ENCODE measurements at places on chromosomes 12 and 14. TPM values are rescaled to one million over a fixed set of nuclear protein-coding genes. Genes with fewer than 3 reads are reported as not detected.
A peak's percentile ranks its signal among the peaks of the same experiment; 100 is the strongest.

DNA sequence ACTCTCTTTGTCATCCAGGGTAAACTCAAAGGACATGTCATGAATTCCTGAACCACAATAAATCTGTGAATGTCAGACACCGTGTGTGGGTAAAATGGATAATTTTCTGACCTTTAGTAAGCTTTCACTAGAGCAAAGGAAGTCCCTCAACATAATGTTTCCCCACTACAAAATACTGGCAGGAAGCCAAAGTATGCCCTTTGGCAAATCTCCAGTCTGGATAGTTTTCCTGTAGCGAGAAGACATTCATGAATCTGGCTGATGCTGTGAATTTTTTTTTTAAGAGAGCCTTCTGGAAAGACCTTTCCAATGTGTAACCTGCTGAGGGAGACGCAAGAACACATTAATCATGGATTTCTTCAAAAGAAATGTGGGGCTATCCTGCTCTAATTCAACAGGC, 389.6 kb upstream of the DDHD1 start:
- DNase-seq = no peak

- no peak for DNase-seq
These were observed 68.4 kb downstream of the PPM1H start for GRCh38 chr12:62866451-62867082.

DNA sequence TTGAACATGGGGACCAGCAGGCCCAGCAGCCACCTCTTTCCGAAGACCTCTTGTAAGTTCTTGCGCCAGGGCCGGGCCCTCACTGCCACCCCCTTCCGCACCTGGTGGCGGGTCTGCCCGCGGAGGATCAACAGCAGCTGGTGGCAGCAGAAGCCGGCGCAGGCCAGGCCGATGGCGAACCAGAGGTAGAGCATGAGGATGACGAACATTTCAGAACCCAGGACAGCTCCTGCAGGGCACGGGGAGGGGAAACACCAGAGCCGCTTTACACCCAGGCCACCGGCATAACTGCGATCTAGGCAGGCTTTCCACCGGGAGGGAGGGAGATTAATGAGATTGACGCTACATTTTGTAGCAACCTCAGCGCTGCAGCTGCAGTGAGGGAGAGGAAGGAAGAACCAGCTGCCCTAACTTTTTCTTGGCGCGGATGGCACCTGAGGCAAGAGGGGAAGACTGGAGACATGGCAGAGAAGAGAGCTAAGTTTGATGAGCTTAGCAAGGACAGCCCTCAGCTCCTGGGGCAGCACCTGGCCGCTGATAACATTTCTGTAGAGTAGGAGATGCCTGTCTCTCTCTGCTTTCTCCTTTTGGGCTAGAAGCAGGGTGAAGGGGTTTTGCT, 7.8 kb downstream of the ZDHHC22 start:
- DNase-seq = no peak

GRCh38 chr12:119378903-119379302, 44.4 kb downstream of the CCDC60 start:
- DNase-seq = no peak

GRCh38 chr14:73895939-73896338, 9.3 kb downstream of the ZNF410 start:
- DNase-seq = no peak

DNA sequence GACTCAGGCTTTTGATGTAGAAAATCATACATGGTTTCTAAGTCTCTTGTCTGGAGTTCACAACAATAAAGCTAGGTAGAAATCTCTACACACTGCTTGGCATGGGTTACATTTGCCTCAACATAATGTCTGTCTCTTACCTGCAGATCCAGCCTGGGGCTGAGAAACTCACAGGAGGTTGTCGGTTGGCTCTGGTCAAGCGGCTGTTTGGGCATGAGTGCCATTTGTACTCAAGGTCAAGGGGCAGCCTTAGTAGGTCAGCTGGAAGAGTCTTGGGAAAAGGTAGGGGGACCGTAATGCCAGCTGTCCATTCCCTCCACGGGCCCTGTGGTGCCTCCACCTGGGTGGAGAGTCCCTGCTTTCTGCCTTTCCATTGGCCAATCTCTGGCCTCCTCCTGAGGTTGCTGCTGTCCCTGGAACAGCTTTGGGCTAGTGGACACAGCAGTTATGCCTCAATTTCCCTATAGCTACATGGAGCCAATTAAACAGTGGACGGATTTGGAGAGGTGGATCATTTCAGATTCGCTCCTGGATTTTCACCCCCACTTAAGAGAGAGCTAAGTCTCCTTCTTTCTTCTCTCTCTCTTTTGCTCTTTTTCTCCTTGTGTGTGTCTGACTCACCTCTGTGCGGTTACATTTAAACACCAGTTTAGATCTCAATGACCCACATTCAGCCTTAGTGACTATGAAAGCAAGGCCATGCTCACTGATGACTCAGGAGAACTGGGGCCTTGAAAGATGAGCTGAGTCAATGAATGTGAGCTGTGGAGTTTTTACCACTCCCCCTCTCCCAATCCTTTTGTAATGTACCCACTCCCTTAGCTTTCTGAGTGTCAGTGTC, 132.8 kb upstream of the HIF1A start:
- no peak for DNase-seq

- DNase-seq = no peak
These were observed 21.9 kb downstream of the CEP128 start for GRCh38 chr14:80919622-80920021.

GRCh38 chr12:122986258-122986871, 5.9 kb downstream of the ARL6IP4 start:
- DNase-seq = no peak

- no peak for DNase-seq
These were observed 61.6 kb downstream of the PLEKHA5 start for GRCh38 chr12:19191089-19191488.

DNA sequence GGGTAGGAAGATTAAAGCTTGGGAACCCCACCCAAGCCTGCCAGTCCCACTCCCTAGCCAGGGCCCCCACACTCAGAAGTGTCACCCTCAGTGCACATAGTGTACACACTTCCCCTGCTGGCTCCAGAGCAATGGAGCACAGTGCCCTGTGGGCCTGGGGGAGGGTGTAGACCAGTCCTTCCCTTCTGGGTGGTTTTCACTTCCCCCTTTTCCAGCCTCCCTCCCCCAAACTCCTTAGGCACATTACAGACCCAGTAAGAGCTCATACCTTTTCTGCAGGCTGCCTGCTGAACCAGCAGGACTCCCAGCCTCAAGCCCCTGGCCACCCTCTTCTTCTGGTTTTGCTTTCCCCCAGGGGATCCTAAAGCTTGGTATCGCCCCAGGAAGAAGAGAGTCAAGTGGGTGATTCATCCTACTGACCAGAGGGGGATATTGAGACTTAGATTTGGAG, at the start of gene ZNF385A:
Gene ZNF385A (minus strand): TSS at position 143 of the 451 bp plus-strand sequence. CDS start 219 bp downstream, outside the sequence.
- peak; percentile 68 for DNase-seq

DNA sequence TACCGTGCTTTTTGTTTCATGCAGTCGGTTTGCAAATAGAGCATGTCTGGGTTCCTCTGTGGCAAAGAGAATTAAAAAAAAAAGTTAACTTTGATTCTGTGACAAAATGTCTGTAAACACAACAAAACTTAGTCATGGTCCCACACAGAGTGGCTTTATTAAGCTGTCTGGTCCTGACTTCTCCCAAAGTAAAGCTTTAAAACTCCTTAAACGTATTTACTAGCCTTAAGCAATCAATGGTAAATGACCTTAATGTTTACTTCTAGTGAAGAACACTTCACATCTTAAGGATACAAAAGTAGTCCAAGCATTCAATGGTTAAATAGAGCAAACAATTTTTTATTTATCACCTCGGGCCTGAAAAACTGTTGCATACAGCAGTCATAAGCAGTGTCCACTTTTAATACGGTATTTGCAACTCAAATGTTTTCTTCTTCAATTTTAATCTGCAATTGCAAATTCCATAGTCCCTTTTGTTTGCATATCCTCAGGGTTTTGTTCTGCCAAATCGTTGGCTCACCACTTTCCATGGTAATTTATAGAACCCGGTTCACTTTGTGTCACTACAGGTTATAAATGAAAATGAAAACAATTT, 453.0 kb upstream of the MIS18BP1 start:
- no peak for DNase-seq

GRCh38 chr14:21537090-21537424, 10.9 kb upstream of the SALL2 start:
- no peak for DNase-seq

GRCh38 chr14:93033983-93034670, 81.6 kb downstream of the ITPK1 start:
- DNase-seq = peak; percentile 81

DNA sequence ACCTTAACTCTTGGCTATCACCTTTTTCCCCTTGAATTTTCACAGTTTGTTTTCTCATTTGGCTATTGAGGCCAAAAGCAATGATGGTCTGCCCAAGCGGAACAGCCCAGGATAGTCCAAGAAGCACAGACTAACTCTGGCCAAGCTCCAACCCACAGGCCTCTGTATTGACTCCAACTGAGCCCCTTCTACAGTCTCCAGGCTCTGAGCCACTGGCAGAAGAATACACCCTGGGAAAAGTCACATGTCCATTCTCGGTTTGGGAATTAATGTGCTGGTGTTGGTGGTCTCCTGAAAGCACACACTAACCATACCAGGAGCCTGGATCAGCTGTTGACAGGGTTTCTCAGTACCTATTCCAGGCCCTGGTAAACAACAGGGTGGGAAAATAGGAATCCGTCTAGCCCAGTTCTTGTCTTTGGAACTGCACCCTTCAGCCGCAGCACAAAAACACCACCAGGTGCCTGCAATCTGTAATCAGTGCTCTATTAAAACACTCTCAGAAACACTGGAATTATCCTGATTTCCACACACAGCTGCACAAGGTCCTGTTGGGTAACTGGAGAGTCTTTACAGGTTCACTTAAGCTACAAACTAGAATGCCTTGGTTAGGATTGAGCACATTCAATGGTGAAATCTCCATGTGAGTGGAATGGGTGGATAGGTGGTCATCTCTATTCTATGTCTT, 63.6 kb downstream of the STXBP6 start:
- no peak for DNase-seq

TAS2R7 gene
- not detected for total RNA-seq

TAS2R42 gene
- not detected for total RNA-seq

TNFRSF1A gene
- total RNA-seq = 90.8 TPM

LMNTD1 gene
- not detected for total RNA-seq

C3AR1 gene
- 2.9 TPM for total RNA-seq

CLEC4C gene
- not detected for total RNA-seq

OVCH1 gene
- not detected for total RNA-seq

Data from Peyer's patch (tissue), 4 donors.